ENCODE measurements at places on chromosomes 13 and 19. TPM values are rescaled to one million over a fixed set of nuclear protein-coding genes. Genes with fewer than 3 reads are reported as not detected.

GRCh38 chr13:112368883-112369282 lies 7.3 kb upstream of the SPACA7 start:
- DNase-seq: no peak

DNA sequence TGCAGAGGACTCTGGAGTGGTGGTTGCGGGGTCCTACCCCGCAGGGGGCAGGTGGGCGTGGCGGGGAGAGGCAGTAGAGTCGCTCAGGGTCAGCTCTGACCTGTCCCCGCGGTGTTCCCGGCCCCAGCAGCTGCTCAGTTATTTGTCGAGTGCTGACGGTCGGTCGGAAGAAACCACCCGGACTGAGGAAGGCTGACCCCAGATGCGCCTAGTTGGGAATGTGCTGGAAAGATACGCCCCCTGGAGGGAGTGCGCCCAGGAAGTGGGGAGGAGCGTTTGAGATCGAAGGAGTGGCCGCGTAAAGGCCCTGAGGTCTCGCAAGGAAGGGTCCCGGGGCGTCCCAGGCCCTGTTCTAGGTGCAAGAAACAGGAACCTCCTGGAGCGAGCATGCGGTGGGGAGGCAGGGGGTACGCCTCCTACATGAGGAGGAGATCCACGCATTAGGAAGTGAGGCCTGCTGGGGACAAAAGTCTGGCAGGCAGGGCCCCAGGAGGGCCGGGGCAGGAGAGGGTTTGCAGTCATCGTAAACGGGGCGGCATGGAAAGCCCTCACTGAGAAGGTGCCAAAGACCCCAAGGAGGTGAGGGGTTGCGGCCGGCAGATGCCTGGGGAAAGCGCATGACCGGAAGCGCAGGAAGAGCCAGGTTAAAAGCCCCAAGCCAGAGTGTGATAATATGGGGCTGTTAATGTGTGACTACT lies 9.2 kb downstream of the CCDC8 start:
- DNase-seq: peak; percentile 77

GRCh38 chr13:22127277-22128164 lies 456.6 kb downstream of the FGF9 start:
- no peak for DNase-seq

DNA sequence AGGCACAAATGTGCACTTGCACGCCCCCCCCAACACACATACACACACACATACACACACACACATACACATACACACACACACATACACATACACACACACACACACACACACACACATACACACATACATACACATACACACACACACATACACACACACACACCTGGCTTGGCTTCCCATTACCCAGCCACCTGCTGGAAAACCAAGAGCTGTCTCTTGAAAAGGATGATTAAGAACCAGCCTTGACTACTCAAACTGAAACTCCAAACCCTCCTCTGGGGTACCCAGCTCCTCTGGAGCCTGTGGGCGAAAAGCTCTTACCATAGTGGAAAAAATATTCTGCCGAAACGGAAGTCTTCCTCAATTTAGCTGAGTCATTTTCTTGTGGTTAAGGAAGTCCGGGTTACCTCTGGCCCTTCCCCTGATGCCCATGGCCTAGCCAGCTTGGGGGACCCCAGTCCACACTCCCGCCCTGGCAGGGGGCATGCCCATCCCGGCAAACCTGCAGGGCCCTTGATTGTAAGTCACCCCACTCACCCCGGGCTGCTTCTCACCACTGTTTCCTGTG lies 21.9 kb downstream of the CEBPA start:
- DNase-seq: no peak

- DNase-seq: no peak
Measured at GRCh38 chr13:70108356-70109105, at the start of gene KLHL1. KLHL1 (minus strand) TSS chr13:70108452; CDS start chr13:70107699, 753 bp downstream.

- no peak for DNase-seq
Measured at GRCh38 chr19:55273978-55274707, 5.8 kb downstream of the HSPBP1 start.

DNA sequence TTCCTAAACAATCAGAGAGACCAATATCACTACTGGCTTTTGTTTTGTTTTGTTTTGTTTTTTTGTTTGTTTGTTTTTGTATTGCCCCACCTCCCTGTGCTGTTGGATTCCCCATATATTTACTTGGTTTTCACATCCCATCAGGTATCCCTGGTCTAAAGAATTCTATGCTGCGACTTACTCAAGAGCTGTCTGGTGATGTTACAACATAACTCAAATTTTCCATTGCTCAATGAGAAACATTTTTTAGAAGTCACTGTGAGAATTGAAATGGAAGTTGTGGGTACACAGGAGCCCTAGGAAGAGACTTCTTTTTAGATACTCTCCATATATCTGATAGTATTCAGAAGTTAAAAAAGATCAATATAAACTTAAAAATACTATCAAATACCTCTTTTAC lies 181.4 kb downstream of the KLF5 start:
- DNase-seq: no peak

- no peak for DNase-seq
Measured at GRCh38 chr13:36571444-36571843, 102.4 kb upstream of the SERTM1 start.

DNA sequence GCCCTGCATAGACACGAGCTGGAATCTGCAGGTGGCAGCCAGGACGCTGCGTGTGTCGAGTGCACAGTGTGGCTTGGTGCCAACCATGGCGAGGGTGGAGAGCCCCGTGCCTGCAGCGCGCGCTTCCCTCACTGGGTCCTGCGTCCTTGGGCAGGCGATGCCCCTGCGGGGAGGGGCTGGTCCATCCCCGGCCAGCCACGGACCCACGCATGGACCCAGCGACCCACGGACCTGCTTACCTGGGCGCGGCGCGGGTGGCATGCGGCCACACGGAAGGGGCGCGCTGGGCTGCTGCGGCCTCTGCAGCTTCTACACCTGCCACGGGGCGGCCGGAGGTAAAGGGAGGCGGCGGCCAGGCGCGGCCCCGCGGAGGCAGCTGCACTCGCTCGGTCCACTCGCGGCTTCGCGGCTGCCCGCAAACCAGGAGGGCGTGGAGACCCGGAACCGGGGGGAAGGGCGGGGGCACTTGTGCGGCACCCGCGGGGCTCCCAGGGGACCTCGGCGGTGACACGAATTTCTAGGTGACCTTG lies 569 bp upstream of the MCF2L start:
- peak; percentile 60 for DNase-seq

DNA sequence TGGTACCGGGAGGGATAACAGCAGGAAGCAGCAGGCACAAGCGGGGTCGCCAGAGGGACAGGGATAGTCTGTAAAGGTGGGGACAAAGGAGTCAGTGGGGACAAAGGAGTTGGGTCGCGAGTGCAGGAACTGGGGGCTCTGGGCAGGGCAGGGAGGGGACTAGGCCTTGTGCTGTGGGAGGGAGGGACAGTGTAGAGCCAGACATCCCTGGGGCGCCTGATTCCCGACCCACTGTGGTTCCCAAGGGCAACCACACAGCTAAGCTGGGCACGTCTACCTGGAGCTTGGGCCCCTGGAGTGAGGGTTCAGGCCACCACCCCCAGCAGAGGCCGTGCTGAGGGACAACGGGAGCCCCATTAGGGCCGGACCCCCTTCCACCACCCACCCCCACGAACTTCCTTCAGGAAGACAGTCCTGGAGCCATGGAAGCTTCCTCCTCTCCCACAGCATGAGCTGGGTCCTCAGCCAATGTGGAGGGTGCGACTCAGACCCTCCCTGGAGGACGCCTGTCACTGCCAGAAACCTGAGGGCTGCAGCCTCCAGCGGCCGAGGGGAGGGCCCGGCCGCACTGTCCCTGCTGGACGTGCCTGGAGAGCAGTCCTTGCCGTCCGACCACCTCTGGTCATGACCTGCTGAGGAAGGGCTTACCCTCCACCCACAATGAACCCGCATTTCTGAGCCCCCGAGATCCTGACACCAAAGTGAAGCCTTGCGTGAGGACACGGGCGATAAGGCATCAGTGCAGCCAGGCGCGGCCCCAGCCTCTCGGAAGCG lies 77.9 kb downstream of the SPACA7 start:
- no peak for DNase-seq

DNA sequence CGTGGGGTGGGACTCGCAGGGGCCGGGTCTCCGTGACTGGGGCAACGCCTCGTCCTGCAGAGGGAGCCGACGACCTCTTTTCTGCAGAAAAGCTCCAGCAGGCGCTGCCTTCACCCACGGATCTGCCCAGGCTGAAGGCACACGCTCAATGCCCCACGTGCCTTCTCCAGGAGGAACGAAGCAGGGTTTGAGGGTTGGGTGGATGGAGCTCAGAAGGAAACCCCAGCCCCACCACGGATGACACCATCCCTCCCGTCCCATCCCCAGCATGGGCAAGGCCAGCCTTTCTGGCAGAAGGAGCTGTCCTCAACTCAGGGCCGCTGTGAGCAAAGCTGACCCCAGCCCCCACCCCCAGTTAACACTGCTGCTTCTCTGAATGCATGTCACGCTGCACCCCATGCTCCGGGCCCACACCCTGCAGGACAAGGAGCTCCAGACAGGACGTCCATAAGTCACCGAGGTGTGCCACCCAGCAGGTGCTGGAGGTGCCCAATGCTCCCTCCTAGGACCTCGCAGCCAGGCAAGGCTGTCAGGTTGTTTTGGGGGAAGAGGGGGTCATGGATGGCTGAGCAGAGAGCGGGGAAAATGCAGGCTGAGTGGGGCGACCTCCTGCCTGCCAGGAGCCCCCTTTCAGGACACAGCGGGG lies 7.4 kb downstream of the C19orf25 start:
- DNase-seq: no peak

DNA sequence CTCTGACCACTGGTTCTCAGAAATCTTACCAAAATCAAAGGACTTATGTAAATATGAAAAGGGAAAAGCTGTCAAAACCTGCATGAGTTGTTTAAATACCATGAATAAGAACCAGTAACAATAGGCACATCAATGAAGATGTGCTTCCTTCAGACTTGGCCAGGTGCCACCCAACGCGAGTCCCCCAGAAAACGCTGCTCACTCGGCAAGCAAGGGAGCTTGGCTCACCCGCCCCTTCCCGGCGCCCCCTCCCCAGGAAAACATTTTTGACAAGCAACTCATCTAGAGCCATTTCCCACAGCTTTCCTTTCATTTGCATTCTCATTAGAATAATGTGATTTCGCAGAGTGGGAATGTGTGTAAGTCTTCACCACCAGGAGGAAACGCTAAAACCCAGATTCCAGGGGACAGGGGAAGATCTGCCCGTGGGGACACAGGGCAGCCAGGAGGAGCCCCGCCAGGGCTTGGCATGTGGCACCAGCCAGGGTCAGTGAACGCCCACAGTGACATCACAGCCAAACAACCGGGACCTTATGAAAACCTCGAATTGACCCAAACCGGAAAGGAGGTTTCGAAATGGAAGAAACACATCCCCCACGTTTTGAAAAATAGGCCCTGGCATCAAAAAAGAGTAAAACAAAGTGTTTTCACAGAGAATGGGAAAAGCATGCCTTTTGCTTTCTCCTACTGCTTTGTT lies 366.2 kb upstream of the TSHZ3 start:
- DNase-seq: peak; percentile 67

DNA sequence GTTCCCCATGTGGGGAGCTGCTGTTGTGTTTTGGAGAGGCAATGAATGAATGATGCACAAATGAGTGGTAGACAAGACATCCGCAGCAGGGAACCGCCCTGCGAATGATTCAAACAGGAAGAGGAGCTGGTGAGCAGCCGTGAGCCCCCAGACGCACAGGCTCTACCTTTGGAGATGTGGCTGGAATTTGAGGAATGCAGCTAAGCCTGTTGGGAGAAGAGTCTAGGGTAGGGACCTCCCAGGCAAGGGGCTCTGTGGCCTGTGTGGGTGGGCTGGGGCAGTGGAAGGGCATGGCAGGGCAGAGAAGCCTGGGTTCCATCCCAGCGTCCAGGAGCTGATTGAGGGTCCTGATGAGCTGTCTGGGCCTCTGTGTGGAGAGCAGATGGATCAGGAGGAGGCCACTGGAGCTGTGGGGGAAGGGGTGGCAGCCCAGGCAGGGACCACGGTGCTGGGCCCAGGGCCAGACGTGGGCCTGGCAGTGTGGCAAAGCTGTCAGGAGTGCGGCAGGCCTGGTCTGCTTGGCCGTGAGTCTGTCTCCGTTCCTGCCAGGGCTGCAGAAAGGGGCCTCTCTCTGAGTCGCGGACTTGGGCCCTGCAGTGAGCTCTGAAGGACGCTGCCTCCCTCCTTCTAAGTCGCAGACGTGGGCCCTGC lies 41.8 kb upstream of the DCUN1D2 start:
- peak; percentile 23 for DNase-seq

Gene ZNF628
- 9.0 TPM for total RNA-seq

Gene COX7A1
- 71.6 TPM for total RNA-seq

Gene CAB39L
- 83.6 TPM for total RNA-seq

Gene C19orf81
- not detected for total RNA-seq

Gene ICAM3
- 10.5 TPM for total RNA-seq

Data from sciatic nerve (tissue), 2 donors.